ENCODE measurements at places on chromosomes 16 and 17.

DNA sequence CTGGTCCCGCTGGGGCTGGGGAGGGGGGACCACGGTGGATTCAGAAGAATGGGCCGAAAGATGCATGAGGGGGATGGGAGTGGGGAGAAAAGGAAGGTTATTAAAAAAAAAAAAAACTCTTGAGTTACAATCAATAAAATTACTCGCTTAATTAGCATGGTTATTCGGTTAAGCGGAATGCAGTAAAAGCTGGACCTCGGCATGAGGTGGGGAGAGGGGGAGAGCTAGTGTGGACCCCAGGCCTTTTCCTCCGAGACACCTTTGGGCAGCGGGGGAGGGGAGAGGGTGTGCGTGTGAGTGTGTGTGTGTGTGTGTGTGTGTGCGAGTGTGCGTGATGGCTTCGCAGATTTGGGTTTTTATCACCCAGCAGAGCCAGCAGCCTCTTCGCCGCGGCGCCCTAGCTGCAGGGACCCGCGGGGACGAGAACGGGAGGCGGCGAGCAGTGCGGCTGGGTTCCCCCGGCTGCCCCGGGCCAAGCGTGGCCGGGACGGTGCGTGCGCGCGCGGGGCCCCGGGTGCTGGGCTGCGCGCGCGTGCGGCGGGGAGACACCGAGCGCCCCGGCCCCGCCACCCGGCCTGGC is 3.7 kb downstream of the BAHCC1 start:
- no peak for DNase-seq

- no peak for DNase-seq
These were observed 40.0 kb downstream of the LGALS9 start for GRCh38 chr17:27670791-27671590.

- DNase-seq: peak; percentile 68
These were observed 685 bp upstream of the MPG start for GRCh38 chr16:77273-77806.

DNA sequence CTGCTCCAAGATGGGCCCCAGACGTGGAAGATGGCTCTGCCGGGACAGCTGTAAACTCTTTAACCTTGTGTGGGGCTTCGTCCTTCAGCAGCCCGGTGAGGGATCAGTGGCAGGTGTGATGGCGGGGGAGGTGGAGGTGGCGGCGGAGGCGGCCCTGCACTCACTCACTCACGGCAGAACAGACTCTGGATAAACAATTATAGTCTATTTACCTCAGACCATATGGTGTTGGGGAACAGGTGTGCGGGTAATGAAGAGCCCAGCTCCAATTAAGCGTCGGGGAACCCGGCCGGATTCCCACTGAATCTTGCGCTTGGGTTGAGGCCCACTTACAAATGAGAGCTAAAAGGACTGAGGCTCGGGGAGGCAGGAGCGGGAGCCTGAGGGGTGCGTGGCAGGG is 104.3 kb upstream of the SDK2 start:
- no peak for DNase-seq

- no peak for DNase-seq
These were observed 330.3 kb upstream of the XYLT1 start for GRCh38 chr16:17801068-17801467.

- DNase-seq: no peak
These were observed 32.5 kb upstream of the CDH11 start for GRCh38 chr16:65154321-65154720.

DNA sequence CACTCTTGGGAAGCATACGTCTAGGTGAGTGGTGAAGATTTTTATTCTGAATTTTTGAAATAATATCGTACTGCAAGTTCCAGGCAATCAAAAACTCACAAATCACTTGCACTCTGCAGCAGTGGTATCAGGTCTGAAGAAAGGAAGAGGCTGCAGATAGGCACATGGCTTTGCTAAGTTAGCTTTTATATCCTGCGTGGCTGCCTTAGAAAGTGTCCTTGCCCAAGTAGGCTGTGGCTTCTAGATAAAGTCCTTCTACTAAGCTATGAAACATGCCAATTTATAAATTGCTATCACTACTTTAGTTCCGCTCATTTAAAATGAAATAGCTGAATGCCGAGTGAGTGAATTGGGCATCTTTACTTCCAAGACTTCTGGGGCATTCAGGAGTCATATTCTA is 17.9 kb downstream of the WWOX start:
- no peak for DNase-seq

DNA sequence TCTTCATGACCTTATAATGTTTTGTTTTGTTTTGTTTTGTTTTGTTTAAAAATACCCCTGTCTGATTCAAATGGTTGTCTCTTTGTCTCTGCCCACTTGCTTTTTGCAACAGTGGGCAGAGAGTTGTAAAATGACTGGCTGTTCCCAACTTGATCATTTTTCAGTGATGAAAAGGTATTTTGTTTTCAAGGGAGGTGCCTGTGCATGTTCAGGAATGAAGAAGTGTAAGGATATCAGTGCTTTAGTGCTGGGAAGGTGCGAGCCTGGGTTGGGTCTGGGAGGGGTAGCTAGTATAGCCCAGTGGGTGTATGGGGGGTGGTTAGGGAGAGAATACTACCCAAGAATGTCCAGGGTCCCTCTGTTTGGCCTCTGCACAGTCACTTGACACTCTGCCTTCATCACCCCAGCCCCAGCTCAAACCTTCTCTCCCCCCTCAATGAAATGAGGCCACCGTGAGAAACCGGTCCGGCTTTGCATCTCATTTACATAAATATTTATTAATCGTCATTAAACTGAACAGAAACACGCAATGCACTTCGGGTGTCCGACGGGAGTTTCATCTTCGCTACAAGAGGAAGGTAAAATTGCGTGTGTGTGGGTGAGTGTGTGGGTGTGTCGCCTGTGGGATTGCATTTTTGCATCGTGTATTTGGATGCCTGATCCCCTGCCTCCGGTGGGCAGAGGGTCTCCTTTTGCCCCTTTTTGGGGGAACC is 4.3 kb downstream of the NEUROD2 start:
- no peak for DNase-seq
